Activated gamma-delta T cell (primary cell): ENCODE measurements at places on chromosomes 16 and 17.

DNA sequence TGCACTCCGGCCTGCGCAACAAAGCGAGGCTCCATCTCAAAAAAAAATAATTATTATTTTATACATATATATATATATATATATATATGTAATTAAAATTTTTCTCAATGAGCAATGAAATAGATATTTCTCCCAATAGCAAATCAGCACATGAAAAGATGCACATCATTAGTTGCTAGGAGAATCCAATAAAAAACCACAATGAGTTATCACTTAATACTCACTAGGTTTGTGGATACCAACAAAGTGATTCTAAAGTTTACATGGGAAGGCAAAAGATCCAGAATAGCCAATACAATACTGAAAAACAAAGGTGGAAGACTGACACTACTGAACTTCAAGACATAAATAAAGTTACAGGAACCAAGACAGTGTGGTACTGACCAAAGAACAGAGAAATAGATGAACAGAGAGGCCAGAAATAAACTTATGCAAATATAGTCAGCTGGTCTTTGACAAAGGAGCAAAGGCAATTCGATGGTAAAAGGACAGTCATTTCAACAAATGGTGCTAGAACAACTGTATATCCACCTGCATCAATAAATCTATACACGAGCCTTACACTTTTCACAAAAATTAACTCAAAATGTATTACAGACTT lies 13.6 kb downstream of the SMG6 start:
- DNase-seq = no peak

DNA sequence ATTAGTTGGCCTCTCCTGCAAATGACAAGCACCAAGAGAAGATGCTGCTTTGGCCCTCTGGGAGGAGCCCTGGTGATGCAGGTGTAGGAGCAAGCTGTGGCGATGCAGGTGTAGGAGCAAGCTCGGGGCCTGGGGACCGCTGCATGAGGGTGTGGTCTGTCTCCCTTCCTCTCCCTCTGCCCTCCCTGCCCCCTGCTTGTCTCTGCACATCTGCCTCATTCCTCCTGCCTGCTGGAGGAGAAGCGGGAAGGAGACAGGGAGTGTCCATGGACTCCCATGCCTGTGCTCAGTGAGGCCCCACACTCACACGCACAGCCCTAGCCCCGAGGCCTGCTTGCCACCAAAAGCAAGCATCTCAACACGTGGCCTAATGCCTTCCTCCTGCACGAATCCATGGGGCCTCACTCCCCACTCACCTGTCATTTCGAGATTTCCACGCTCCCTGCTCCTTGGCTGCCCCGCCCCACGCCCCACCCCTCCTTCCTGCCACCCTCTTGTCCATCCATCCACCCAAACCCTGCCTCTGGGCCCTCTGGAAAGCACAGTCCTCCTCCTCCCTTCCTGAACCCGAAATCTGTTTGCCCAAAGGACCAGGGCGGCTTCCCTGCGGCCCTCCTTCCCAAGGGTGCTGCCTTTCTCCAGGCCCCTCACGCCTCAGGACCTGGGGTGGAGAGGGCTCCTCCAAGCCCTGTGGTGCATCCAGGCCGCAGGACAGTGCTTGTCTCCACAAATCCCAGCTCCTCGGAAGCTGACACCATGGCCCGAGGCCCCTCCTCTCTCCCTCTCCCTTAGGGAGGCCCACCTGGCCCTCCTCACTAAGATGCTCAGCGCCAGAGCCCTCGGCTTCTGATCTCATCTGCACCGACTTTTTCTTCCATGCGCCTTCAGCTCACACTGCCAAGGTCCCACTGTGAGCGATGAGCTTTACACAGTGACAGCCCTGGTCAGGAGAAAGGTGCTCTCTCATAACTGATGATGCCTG lies 11.8 kb upstream of the ALDH3A1 start:
- no peak for DNase-seq

GRCh38 chr16:49856672-49857330 lies 889 bp upstream of the ZNF423 start:
- no peak for DNase-seq

- no peak for DNase-seq
Observed at GRCh38 chr17:17725752-17726457, 44.6 kb downstream of the RAI1 start.

GRCh38 chr17:7323731-7324437 lies 5.3 kb downstream of the NEURL4 start:
- peak; percentile 40 for DNase-seq

- DNase-seq = no peak
Observed at GRCh38 chr16:78970650-78971049, 629.9 kb downstream of the MAF start.

DNA sequence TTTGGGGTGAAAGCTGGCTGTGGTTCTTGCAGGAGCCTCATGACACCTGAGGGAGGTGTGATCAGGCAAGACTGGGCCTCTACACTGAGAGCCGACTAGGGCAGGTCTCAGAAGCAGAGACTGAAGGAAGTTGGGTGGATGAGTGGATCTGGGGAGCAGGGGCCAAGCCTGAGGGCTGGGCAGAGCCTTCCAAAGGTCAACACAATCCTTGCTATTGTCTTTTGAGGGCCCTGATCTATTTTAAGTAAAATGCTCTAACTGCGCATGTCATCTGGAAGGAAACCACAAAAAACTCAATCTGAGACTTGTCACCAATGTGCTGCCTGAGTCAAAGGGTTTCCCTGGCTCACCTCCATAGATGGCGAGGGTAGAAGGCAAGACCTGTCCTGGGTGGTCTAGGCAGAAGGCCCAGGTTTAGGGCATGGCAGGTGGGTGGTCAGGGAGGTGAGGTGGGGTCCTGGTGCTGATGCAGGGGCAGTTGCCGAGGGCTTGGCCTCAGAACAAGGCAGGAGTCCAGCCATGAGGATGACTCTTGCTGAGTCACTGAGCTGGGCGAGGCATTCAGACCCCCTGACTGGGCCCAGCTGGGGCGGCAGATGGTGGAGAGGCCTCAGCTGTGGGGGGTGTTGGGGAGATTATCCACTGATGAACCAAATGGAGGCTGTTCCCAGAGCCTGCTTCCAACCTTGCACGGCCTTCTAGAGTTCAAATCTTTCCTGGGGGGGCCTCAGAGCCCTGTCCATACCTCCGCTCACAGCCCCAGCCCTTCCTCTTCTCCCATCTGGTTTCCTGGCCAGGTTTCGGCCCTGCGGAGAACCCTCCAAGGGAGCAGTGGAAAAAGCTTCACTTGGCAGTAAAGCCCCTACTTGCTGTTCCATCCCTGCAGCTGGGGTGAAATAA lies 5.1 kb downstream of the MVP start:
- no peak for DNase-seq

DNA sequence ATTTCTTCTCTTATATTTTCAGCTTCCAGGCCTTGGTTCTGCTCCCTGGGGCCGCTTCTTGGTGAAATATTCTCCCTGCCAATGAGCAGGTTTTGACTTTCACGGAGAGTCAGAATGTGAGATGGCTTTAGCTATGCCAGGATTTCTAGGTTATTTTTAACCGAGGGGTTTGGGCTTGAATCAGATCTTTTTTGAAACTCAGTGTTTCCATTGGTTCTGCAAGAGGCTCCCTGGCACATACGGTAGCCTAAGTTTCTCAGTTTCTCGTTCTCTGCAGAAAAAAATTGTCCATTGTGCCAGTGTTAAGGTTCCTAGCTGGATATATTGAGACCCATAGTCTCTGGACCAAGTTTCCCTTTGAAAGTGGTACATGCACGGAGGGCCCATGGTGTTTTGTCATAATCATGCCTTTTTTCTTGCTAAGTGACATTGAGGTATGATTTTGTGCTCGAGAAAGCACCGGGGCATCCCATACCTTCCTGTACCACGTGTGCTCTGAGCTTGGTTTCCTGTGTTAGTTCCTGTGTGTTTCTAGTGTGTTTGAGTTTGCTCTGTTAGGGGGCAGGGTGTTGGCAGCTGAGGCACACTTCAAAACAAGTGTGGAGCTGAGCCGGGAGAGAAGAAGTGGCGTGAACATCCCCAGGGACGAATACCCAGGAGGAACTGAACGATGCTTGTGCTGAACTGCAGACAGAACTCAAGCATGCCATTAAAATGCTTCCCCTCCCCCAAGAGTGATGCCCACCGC lies 127.2 kb downstream of the HS3ST3B1 start:
- no peak for DNase-seq
